ENCODE measurements at places on chromosomes 7 and 10.

DNA sequence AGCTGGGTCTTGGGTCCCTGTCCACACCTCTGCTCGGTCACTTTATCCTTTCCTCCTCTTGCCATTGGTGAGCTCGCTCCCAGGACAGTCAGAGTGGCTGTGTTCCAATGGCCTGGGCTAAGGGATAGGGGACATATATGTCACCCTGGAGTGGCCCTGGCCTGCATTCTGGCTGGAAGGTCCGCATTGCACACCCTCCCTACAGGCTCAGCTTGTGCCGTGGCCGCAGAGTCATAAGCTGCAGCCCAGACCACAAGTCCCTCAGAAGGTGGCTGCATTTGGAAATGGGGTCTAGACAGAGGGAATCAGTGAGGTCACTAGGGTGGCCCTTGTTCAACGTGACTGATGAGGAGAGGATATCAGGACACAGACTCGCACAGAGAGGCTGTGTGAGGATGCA is 363.8 kb upstream of the SHH start:
- DNase-seq, result no peak

DNA sequence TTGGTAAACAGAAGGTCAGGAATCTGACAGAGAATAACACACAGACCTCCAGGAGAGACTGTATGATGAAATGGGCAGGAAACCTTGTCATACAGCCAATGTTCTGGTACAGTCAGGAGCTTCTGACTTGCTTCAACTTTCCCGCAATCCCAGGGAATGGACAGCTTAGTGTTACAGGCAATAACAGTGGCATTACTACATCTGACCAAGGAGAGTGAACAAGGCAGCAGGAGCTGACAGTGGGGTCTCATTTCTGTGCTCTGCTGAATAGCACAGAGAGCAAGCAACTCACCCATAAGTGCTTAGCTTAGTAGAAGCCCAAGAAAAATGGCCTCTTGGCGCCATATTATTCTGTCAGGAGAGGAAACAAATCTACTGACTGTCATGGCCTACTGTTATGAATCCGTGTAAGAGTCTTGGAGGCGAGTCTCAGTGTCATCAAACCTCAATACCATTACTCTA is 186.2 kb upstream of the MTPN start:
- no peak for DNase-seq

- DNase-seq, result no peak
These were observed 31.9 kb downstream of the RBM20 start for GRCh38 chr10:110676016-110676415.

DNA sequence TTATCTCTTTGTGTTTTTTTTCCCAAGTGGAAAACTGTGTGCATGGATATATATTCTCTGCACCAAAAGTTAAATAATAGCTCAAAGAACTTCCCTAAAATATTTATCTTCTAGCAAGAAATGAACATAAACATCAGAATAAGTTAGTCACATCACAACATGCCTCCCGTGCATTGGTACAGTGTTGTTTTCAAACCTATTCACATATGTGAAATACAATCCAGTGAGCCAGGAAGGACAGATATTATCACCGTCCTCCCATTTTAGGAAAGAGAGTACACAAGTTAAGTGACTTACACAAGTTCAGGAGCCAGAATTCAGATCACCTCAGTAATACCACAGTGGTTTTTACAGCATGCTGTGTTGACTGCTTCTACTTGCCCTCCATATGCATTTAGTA is 22.2 kb downstream of the ARMH3 start:
- DNase-seq, result no peak

GRCh38 chr7:88278881-88279280 is 27.8 kb downstream of the STEAP4 start:
- no peak for DNase-seq

DNA sequence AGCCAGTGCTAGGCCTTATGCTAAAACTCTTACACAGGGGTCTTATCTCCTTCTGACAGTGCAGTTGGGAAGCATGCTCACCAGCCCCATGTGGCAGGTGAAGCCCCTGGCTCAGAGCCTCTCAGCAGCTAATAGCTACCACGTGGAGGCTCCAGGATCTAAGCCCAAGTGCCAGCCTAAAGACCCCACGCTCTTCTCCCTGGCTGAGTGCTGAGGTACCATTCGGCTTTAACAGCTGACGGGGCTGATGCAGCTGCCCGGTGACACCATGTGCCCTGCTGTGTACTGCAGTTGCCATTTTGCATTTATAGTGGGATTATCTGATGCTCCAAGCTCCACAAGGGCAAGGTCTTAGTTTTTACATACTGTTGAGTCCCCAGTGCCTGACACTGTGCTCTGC is 515.7 kb upstream of the GALNT17 start:
- no peak for DNase-seq

DNA sequence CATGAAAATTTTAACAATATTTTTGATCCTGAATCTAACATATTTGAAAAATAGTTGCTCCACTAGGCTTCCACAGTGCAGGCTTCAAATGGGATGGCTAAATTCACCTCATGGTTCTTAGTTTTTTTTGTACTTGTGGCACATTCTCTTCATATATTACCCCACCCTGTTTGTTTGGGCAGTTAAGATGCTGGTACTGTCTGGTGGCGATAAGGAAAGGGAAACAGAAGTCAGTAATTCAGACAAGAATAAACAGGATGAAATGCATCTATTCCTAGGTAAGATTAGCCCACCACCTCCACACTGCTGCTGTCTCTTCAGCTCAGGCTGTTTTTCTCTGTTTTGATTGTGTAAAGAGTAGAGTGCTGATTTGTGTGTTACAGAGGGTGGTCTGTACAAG is 44.2 kb downstream of the GLRX3 start:
- DNase-seq, result no peak

DNA sequence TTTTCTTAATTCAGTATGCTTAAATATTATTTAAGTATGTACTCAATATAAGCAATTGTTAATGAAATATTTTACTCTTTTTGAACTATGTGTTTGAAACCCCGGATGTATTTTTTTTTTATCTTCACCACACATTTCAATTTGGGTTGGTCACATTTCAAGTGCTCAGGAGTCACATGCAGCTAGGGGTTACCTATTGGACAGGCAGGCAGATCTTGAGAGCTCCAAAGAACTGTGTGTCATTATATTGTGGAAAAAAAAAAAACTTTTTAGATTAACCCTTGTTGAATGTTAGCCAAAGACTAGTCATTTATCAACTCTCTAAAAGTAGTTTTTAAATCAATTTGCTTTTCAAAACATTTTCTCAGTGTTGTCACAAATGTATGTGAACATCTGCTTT is 37.2 kb downstream of the IKZF1 start:
- peak; percentile 42 for DNase-seq

- no peak for DNase-seq
These were observed 3.4 kb downstream of the PHYH start for GRCh38 chr10:13296476-13296875.

DNA sequence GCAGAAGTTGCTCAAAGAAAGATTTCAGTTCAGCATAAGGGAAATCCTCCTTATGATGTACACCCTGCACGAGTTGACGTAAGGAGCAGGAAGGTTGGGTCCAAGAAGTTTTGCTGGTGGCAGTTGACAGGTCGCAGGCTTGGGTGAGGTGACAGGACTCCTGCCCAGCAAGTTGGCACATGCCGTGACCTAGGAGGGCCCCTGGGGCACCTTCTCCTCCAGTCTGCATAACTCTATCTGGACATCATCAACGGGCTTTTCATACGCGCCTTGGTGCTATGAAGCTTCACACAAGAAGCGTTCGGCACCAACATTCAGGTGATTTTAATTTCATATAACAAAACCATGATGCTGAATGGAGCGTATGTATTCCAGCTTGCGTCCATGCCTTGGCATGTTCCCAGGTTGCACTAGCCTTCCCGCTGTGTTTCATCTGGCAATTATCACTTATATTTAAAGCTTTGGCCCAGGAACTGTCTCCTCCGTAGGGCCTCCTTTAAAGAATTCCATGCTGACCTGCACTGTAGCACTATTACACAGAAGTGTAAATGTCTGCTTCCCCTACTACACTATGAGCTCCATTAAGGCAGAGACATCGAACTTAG is 651.6 kb upstream of the FOXK1 start:
- DNase-seq, result no peak

GRCh38 chr7:104971290-104972071 is 42.5 kb upstream of the KMT2E start:
- no peak for DNase-seq

DNA sequence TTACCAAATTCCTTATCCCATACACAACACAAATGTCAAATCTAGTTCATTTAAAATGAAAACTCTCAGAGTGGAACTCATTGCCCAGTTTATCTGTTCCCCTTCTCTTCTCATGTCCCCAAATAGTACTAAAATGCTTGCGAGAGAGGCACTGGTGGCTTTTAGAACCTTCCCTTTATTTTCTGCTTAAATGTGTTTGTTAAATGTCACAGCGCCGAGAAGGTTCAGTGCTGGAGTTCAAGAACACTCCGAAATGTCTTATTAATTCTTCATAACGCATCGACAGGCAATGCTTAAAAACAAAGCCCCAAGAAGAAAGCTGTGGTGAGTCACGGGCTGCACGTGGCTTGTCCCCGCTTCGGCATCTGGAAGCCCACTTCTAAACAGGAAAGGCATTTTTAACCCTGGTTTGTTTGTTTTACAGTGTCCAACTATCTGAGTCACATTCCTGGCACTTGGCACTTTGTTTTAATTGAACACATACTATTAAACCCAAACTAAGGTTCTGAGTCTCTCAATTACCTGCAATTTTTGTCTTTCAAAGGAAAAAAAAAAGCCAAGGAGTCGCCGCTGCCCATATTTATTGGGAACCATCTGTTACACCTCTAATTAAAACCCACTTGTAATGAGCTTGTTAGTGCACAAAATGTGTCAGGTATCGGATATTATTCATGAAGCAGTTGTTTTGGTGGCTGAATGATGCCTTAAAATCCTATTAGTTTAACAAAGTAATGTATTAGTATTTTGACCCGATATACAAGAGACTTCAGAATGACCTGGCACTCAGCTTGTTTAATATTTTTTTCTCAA is 49.9 kb upstream of the MGMT start:
- no peak for DNase-seq

DNA sequence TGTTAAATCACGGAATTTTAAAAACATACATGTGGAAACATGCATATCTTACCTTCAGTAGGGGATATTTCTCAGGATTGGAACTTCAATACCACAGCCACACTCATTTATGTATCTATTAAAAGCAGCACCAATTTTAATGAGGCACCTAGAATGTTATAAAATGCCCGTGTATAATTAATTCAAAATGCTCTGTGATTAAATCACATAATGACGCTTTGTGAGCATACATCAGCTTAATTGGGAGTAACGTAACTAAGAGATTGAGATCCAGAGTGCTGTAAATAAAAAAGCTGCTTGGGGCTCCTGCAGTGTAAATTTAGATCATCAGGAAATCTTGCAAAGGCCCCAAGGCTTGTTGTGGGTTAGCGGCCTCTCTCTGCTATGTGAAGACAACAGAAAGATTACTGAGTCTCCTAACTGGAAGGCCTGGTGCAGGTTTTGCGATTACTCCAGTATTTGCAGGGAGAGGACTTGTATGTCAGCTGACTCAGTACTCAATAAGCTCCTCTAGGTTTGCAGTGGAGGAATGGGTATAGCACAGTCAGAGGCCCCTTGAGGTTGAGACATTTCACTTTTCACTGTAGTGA is 195.5 kb upstream of the PHYHIPL start:
- no peak for DNase-seq

GRCh38 chr7:157462840-157463239 is 126.0 kb downstream of the DNAJB6 start:
- no peak for DNase-seq

- no peak for DNase-seq
These were observed 140.3 kb upstream of the LAMB4 start for GRCh38 chr7:108270385-108271015.

DNA sequence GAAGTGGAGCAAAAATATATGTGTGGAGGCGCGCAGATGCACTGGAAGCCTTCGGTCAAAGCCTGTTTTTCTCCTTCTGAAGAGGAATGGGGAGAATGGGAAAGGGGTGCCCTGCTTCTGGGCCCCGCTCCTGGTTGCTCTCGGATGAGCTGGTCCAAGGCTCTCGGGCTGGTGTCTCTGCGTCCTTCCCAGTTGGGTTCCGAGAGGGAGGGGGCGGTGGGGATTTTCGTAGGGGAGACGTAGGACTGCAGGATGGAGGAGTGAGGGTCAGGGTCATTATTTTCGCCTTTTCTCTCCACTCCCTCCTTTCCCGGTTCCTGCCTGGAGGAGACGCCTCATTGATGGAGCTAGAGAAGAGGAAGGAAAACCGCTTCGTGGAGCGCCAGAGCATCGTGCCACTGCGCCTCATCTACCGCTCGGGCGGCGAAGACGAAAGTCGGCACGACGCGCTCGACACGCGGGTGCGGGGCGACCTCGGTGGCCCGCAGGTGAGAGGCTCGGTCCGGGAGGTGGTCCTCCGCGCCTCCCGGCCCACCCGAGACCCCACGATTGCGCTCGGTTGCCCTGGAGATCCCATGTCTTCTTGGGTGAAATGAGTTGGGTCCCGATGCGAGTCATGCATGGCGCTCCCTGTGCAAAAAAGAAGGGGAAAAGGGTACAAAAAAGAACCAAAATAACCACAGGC is 790 bp downstream of the ADAM22 start:
- DNase-seq, result no peak

DNA sequence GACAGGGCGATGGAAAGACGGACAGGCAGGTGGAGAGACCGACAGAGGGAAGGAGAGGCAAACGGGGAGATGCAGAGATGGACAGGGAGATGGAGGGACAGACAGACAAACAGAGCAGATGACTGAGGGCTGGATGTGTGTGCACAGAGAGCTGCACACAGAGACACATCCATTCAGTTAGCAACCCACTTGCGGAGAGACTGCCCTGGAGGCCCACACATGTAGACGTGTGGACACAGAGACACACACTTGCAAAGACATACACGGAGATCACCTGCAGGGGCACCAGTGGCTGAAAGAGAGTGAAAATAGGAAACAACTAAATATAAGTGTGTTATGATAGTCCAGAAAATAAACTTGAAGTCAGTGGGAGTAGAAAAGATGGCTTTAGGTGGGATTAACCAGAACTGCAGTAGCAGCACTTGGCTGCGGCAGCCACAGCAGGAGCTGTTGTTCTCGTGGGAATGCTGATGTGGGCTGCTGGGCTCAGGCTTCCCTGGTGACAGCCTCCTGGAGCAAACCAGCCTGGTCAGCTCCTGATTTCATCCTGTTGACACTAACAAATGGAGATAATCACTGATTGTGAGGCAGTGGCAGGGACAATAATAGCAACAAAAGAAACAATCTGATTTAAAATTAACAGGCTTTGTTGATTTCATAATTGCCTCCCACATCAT is 134.1 kb downstream of the CCNY start:
- no peak for DNase-seq

DNA sequence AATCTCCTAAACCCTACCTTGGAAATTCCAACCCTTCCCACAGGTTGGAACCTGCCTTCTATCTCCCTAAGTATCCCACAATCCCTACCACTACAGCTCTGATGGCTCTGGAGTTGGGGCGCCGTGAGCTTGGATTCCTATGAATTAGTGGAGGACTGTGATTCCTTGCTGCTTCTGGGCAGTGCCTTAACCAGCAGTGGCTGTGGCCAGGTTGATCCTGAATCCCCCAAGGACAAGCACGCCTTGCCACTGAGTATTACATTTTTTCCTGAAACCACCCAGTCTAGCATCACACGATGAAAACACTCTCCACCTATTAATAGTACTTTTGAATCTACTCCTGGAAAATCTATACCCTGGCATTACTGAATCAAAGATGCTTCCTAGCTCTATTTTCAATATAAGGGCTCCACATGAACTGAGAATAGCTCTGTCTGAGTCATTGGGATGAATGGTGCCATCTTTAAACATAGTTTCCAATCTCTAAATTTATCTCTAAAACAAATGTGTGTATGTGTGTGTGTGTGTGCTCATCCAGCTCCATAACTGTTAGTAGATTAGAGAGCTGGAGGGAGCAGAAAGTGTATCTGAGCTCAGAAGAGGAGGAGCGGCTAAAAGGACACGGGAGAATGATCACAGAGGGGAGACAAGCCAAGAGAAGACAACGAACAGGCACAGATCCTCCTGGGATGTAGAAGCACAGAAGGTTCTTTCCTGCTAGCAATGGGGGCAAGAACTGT is 11.9 kb upstream of the INPP5F start:
- no peak for DNase-seq
